ENCODE measurements at places on chromosomes 11 and 22. TPM values are rescaled to one million over a fixed set of nuclear protein-coding genes. Genes with fewer than 3 reads are reported as not detected.

OR52I1 gene
- not detected for polyA plus RNA-seq

OR8D4 gene
- not detected for polyA plus RNA-seq

ABCC8 gene
- 13.2 TPM for polyA plus RNA-seq

CALCB gene
- polyA plus RNA-seq: not detected

LRRC55 gene
- 3.3 TPM for polyA plus RNA-seq

AHNAK gene
- polyA plus RNA-seq: 0.12 TPM

GAL3ST3 gene
- polyA plus RNA-seq: 16.7 TPM

H19 gene
- not detected for polyA plus RNA-seq

MYO18B gene
- polyA plus RNA-seq: 0.34 TPM

HBG2 gene
- polyA plus RNA-seq: 1.2 TPM

SLC17A6 gene
- 4.3 TPM for polyA plus RNA-seq

CRY2 gene
- polyA plus RNA-seq: 35.1 TPM

SPTBN2 gene
- 159 TPM for polyA plus RNA-seq

PRODH gene
- polyA plus RNA-seq: 0.08 TPM

OR2AG2 gene
- not detected for polyA plus RNA-seq

MYO7A gene
- 0.30 TPM for polyA plus RNA-seq

KLHL35 gene
- 17.0 TPM for polyA plus RNA-seq

ANKK1 gene
- polyA plus RNA-seq: not detected

OR8G1 gene
- polyA plus RNA-seq: not detected

TPBGL gene
- polyA plus RNA-seq: not detected

MS4A3 gene
- polyA plus RNA-seq: not detected

OR51B5 gene
- polyA plus RNA-seq: not detected

SLC29A2 gene
- 2.2 TPM for polyA plus RNA-seq

CLP1 gene
- polyA plus RNA-seq: 22.7 TPM

GGT5 gene
- polyA plus RNA-seq: 0.12 TPM

TTC12 gene
- 4.2 TPM for polyA plus RNA-seq

PGR gene
- polyA plus RNA-seq: not detected

C1QTNF5 gene
- not detected for polyA plus RNA-seq
